Stomach (tissue), 19 donors: ENCODE measurements at places on chromosomes 2 and 18. TPM values are rescaled to one million over a fixed set of nuclear protein-coding genes. Genes with fewer than 3 reads are reported as not detected.

- peak; percentile 29 for DNase-seq
These were observed 136.4 kb downstream of the SCG2 start for GRCh38 chr2:223465793-223466192.

DNA sequence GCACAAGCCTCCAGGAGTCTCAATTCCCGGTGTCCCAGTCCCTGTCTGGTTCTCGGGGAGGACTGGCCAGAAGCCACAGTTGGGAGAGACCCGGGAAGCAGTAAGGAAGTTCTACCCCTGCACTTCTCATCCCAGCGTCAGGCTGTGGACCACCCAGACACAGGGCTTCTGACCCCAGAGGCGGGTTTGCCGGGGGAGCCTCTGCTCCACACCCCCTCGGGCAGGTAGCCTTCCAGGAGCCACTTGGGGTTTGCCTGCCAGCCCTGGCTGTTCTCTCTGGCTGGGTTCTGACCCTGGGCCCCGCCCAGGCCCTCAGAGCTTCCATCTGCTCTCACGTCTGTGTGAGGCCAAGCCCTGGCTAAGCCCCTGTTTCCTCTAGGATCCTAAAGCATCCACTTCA is 94.4 kb upstream of the GPC1 start:
- no peak for DNase-seq

Gene GRHL1
- total RNA-seq = 3.2 TPM

GRCh38 chr2:84919885-84920580 is 14.6 kb downstream of the TMSB10 start:
- DNase-seq = peak; percentile 76

- no peak for DNase-seq
These were observed 160.0 kb upstream of the TRIB2 start for GRCh38 chr2:12556762-12557161.

DNA sequence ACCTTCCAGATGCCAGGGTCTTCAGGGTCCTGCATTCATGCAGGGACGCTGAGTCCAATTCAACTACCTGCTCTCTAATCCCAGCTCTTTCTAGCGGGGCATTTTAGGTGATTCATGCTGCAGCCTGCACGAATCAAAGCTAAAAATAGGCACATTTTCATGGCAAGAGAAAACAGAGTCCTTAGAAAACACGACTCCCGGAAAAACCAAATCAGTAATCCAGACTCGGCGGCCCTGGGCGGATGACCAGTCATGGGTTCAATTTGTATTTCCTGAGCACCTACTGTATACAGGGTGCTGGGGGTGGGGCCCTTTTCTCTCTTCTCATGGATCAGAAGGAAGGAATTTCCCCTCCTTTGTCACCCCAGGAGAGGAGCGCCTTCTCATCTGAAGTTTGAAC is 64.4 kb downstream of the LONRF2 start:
- DNase-seq = no peak

Gene ST8SIA3
- not detected for total RNA-seq

Gene RBM45
- total RNA-seq = 14.8 TPM
